ENCODE measurements at places on chromosomes 6 and 20.

DNA sequence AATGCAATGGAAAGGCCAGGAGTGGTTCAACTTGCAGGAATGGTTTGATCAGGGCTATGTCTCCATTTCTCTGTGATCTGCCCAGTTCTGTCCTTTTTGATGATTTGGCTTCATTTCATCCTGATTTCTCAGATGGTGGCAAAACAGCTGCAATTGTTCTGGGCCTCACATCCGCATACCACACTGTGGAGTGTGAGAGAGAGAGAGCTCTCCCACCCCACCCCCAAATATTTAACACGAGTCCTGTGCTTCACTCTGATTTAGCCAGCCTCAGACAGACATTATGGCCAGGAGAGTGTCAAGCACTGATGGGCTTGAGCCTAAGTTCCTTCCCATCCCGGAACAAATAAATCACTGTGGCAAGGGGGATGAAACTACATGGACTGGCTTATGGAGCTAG is 284.6 kb downstream of the CDC5L start:
- no peak for DNase-seq

DNA sequence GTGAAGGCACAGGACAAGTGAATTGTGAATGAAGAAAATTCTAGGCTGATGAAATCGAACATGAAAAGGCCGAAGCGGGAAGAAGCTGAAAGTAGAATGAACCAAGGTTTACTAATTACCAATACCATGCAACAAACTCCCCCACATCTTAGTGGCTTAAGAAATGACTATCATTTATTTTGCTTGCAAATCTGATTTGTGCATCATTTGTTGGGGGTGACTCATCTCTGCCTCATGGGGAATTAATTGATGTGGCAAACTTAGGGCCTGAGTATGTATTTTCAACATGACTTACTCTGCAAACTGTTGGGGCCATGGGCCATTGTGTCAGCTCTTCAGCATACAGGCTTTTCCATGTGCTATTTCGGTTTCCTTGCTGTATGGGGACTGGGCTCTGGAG is 26.8 kb downstream of the PPP1R14C start:
- no peak for DNase-seq

DNA sequence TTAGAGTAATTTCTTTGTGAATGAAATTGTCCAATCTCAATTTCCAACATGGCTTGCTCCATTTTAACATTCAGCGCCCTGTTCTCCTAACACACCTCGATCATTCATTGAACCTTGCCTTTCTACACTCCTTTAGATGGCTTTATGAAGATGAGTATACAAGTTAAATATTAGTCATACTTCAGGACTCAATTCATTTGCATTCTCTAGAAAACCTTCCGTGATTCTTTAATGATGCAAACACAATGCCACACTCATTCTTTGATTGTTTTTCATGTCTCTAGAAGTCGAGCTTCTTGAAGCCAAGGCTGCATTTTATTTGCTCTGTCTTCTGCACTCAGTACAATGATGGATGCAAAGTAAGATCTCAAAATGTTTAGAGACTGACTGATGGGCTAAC is 641.2 kb downstream of the DOK5 start:
- DNase-seq = no peak

- no peak for DNase-seq
Observed at GRCh38 chr6:90226257-90226656, 70.4 kb downstream of the BACH2 start.

GRCh38 chr6:15264902-15265761 is 19.3 kb downstream of the JARID2 start:
- no peak for DNase-seq

GRCh38 chr20:36544134-36545018 is 3.1 kb downstream of the MYL9 start:
- no peak for DNase-seq

GRCh38 chr6:116648156-116648555 is 20.4 kb downstream of the ZUP1 start:
- no peak for DNase-seq

- no peak for DNase-seq
Observed at GRCh38 chr6:1271071-1271763, 40.7 kb upstream of the FOXQ1 start.

- DNase-seq = no peak
Observed at GRCh38 chr6:156359912-156360311, 417.3 kb upstream of the ARID1B start.

DNA sequence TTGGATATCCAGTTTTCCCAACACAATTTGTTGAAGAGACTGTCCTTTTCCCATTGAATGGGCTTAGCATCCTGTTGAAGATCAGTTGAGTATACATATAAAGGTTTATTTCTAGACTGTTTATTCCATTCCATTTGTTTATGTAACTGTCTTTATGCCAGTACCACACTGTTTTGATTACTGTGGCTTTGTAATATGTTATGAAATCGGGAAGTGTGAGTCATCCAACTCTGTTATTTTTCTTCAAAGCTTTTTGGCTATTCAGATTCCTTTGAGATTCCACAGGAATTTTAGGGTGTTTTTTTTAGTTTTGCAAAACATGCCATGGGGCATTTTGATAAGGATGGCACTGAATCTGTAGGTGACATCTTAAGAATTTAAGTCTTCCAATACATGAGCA is 188.3 kb downstream of the BMP7 start:
- no peak for DNase-seq

DNA sequence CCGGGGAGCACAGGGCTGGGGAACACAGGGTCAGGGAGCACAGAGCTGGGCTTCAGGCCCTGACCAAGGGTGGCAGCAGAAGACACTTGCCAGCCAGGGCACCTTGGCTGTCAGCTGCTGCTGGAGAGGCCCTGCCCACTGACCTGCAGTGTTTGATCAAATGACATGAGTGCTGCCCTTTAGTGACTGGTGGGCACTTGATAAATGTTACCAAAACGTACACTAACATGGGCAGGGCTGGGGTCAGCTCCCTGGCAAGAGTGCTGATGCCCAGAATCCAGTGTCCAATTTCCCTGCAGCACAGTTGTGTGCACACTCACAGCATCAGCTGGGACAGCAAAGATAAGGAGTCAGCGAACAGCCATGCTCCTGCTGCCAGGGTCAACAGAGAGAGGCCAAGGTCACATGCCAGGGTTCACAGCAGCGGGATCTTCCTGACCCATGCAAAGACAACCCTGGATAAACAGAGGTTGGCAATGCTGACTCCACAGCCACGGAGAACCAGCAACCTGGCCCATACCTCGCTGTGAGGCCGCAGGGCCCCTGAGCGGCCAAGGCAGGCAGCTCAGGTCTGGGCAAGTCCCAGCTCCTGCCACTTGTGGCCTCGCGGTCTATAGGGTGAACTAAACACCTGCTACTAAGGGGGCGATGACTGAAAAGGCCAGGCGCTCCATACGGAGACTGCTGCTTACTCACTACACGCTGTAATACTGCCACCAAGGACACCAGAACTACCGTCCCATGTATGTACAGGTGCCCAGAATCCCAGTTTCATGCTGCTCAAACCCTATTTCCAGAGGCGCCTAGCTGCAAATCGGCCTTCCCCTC is 46.3 kb downstream of the NINL start:
- DNase-seq = peak; percentile 43

Data from GM12892 (cell line).